Lower lobe of right lung (tissue), 2 donors: ENCODE measurements at places on chromosomes 6 and 20.

- DNase-seq = peak; percentile 69
- H3K27ac ChIP-seq = peak overlapping the region; percentile 54
- no peaks in the 10 kb centered on the region for H3K36me3 ChIP-seq
- H3K4me3 ChIP-seq = peak overlapping the region; percentile 25
Observed at GRCh38 chr20:237489-237888, 10.4 kb downstream of the DEFB129 start.

DNA sequence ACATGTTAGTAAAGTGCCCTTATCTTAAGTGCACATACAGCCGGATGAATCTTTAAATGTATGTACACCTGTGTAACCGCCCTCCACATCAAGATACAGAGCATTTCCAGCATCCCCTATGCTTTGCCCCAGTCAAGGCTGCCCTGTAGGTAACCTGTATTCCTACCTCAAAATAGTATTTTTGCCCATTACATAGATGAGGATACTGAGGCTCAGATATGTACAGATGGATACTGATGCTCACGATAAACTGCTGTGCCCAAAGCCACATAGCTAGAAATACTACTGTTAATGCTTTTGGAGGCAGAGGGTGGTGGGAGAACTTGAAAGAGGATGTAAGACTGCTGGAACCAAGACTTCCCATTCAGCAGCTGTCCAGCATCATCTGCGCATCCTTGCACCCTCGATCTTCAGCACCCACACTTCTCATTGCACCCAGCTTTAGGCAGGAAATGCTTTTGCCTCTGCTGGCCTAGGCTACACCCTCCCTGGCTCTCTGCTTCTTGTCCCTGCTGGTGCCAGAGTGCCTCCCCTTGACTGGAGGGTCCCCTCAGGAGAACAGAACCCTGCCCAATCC lies 27.0 kb upstream of the ZFAND3 start:
- H3K36me3 ChIP-seq = no peaks in the 10 kb centered on the region
- peaks cover 10% of the 10 kb centered on the region for H3K4me1 ChIP-seq
- H3K4me3 ChIP-seq = no peak overlapping the region
- no peak for DNase-seq
- no peaks in the 10 kb centered on the region for H3K27me3 ChIP-seq

- H3K4me1 ChIP-seq = peaks cover 22% of the 10 kb centered on the region
- H3K27ac ChIP-seq = no peak overlapping the region
- H3K27me3 ChIP-seq = no peaks in the 10 kb centered on the region
- no peak for DNase-seq
- no peak overlapping the region for H3K4me3 ChIP-seq
Observed at GRCh38 chr20:646107-646867, 6.7 kb downstream of the SRXN1 start.

GRCh38 chr6:102799051-102799450 lies 1405.5 kb downstream of the GRIK2 start:
- H3K4me3 ChIP-seq = no peak overlapping the region
- H3K36me3 ChIP-seq = no peaks in the 10 kb centered on the region
- no peak overlapping the region for H3K27ac ChIP-seq
- no peaks in the 10 kb centered on the region for H3K27me3 ChIP-seq
- DNase-seq = no peak

DNA sequence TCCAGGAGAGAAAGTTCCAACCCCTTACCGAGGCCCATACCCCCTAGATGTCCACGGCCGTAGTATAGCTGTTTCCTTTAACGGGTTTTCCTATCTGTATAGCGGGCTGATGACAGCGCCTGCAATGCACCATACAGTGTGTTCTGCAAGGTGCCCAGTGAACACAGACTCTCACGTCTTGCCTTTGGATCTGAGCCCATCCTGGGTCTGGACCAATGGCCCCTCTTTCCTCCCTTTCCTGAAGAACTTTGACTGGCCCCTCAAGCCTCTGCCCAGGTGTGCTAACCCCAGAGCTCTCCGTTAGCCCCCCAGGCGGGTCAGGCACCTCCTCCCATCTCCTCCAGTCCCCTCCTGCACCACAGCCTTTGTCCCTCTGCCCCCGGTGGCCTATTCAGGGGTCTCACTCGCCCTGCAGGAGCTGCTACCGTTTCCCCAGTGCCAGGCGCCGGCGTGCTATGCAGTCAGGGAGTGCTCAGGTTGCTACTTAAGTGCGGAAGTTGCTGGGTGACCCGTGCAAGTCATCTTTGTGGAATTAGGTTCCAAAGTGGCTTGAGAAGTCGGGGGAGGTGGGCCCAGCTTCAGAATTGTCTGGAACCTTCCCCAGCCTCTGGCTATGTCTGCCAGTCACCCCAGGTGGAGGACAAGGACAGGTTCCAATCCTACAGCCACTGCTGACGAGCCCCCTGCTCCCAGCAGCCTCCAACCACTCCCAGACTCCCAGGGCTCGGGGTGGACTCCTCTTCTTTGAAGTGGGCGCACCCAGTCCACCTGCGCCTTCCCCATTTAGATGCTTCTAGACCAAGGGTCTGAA lies 35.0 kb upstream of the ZBP1 start:
- DNase-seq = peak; percentile 38
- H3K36me3 ChIP-seq = peaks cover 54% of the 10 kb centered on the region
- peaks cover 4% of the 10 kb centered on the region for H3K4me1 ChIP-seq
- H3K4me3 ChIP-seq = no peak overlapping the region
- no peak overlapping the region for H3K27ac ChIP-seq
- H3K27me3 ChIP-seq = no peaks in the 10 kb centered on the region

DNA sequence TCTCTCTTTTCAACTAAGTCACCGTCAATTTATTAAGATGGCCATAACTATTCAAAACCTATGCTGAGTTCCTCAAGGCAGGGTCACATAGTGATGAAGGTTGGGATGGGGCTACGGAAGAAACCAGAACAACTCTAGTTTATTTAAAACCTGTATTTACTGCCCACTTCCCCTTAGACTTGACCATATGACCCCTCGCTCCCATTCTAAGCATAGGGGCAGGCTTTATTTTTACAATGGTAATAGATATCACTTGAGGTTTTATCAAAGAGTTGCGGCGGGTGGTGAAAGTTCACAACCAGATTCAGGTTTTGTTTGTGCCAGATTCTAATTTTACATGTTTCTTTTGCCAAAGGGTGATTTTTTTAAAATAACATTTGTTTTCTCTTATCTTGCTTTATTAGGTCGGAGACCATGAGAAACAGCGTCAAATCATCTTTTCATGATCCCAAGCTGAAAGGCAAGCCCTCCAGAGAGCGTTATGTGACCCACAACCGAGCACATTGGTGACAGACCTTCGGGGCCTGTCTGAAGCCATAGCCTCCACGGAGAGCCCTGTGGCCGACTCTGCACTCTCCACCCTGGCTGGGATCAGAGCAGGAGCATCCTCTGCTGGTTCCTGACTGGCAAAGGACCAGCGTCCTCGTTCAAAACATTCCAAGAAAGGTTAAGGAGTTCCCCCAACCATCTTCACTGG lies 5.5 kb downstream of the EDN1 start:
- no peak for DNase-seq
- H3K4me1 ChIP-seq = peaks cover 22% of the 10 kb centered on the region
- peaks cover 27% of the 10 kb centered on the region for H3K36me3 ChIP-seq
- H3K27ac ChIP-seq = peak overlapping the region; percentile 56

- no peak for DNase-seq
- H3K4me1 ChIP-seq = no peaks in the 10 kb centered on the region
- no peak overlapping the region for H3K4me3 ChIP-seq
- no peaks in the 10 kb centered on the region for H3K36me3 ChIP-seq
- H3K27ac ChIP-seq = no peak overlapping the region
Observed at GRCh38 chr6:14936861-14937260, 309.0 kb upstream of the JARID2 start.

DNA sequence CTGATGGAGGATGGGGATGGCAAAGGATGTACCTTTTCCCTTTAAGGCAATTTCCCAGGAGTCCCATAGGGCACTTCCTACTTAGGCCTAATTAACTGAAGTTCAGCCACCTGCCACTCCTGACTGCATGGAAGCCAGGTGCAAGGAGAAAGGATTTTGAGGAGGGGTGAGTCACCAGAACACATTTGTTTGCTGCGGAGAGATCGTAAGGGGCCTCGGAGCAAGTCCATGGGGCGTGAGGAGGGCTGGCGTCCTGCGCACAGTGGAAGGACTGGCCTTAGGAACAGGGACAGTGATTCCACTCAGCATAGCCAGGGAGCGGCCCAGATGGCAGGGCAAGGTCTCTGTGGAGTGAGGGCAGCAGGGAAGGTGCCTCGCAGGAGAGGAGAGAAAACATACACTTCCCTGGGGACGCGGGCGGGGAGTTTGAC lies 11.8 kb upstream of the MAP1LC3A start:
- H3K4me3 ChIP-seq = no peak overlapping the region
- no peaks in the 10 kb centered on the region for H3K4me1 ChIP-seq
- H3K27ac ChIP-seq = no peak overlapping the region
- no peaks in the 10 kb centered on the region for H3K27me3 ChIP-seq

DNA sequence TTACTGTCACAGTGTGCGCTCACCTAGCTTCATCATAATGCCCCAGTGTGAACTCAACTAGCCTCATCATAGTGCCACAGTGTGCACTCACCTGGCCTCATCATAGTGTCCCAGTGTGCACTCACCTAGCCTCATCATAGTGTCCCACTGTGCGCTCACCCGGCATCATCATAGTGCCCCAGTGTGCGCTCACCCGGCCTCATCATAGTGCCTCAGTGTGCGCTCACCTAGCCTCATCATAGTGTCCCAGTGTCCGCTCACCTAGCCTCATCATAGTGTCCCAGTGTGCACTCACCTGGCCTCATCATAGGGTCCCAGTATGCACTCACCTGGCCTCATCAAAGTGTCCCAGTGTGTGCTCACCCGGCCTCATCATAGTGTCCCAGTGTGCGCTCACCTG lies 10.6 kb downstream of the TMEM242 start:
- H3K4me3 ChIP-seq = no peak overlapping the region
- no peak overlapping the region for H3K27ac ChIP-seq
- H3K36me3 ChIP-seq = peaks cover 29% of the 10 kb centered on the region
- H3K27me3 ChIP-seq = no peaks in the 10 kb centered on the region

- H3K27ac ChIP-seq = no peak overlapping the region
- no peaks in the 10 kb centered on the region for H3K36me3 ChIP-seq
- DNase-seq = no peak
- H3K4me1 ChIP-seq = no peaks in the 10 kb centered on the region
- no peaks in the 10 kb centered on the region for H3K27me3 ChIP-seq
- H3K4me3 ChIP-seq = no peak overlapping the region
Observed at GRCh38 chr6:105560611-105561066, 157.8 kb upstream of the PREP start.

- peaks cover 26% of the 10 kb centered on the region for H3K36me3 ChIP-seq
- H3K4me3 ChIP-seq = peak within 1 kb of the TSS; percentile 86
- DNase-seq = peak; percentile 91
- peak within 1 kb of the TSS; percentile 89 for H3K27ac ChIP-seq
- peaks cover 53% of the 10 kb centered on the region for H3K4me1 ChIP-seq
Observed at GRCh38 chr6:109455437-109456110, at the start of gene MICAL1. Gene MICAL1, minus strand, starts transcription at chr6:109455772. Its CDS starts 1,576 bp downstream, at chr6:109454196.

DNA sequence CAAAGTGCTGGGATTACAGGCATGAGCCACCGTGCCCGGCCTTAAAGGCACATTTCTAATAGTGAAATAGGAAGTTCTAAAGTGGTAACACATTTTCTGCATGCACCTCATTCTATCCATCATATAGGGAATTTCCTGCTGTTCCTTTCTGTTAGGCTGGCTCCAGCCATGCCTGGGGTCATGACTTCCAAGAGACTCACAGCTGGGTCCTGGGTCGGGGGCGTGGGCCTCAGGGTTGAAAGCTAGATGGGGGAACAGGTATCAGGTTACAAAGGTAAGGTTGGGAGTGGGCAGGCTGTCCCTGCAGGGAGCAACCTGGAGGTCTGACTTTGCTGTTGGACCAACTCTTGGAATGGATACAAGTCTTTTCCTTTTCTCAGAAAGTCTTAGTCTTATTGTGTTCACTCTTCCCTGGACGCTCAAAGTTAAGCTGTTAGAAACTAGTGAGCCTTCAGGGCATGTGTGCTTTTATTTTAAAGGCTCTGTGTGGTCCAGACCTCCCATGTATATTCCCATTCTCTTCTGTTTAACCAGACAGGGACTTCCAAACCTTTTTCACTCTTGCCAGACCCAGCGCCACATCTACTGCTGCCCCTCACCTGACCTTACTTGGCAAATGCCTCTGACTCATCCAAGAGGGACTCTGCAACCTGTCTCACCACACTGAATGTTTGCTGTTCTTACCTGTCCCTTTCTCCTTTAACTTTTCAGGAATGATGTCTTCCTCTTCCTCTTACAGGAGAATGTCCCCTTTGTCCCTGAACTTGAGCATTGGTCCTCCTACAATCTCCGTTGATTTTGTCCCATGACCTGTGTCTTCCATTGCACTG lies 64.4 kb downstream of the TMEM170B start:
- H3K27me3 ChIP-seq = no peaks in the 10 kb centered on the region
- peaks cover 20% of the 10 kb centered on the region for H3K4me1 ChIP-seq
- no peaks in the 10 kb centered on the region for H3K36me3 ChIP-seq
- H3K4me3 ChIP-seq = no peak overlapping the region
- DNase-seq = no peak
- H3K27ac ChIP-seq = no peak overlapping the region

GRCh38 chr20:41095110-41095969 lies 42.0 kb upstream of the PLCG1 start:
- no peak overlapping the region for H3K4me3 ChIP-seq
- DNase-seq = peak; percentile 65
- no peaks in the 10 kb centered on the region for H3K27me3 ChIP-seq

DNA sequence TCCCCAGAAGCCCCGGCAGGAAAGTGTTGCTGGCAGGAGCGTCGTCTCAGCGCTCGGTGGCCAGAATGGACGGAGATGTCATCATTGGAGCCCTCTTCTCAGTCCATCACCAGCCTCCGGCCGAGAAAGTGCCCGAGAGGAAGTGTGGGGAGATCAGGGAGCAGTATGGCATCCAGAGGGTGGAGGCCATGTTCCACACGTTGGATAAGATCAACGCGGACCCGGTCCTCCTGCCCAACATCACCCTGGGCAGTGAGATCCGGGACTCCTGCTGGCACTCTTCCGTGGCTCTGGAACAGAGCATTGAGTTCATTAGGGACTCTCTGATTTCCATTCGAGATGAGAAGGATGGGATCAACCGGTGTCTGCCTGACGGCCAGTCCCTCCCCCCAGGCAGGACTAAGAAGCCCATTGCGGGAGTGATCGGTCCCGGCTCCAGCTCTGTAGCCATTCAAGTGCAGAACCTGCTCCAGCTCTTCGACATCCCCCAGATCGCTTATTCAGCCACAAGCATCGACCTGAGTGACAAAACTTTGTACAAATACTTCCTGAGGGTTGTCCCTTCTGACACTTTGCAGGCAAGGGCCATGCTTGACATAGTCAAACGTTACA lies 817 bp downstream of the GRM1 start:
- no peaks in the 10 kb centered on the region for H3K36me3 ChIP-seq
- no peak for DNase-seq
- H3K4me3 ChIP-seq = no peak overlapping the region
- H3K27me3 ChIP-seq = peaks cover 46% of the 10 kb centered on the region

DNA sequence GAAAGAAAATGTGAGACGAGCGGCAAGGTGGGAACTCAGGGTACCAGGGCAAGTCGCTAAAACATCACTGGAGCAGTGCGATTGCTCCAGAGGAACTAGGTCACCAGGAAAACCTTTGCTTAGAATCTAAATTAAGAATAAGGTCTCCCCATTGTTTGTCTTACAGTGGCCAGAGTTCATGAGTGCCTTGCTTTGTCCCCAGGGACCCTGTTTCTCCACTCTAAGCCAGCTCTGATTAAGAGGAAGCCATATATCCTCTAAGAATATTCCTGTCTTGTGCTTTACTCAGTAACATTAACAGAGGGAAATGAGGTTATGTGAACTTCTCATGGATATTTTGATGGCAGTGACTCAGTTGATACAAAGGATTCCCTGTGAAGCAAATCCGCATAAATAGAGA lies 305.8 kb downstream of the CD83 start:
- no peaks in the 10 kb centered on the region for H3K4me1 ChIP-seq
- no peaks in the 10 kb centered on the region for H3K27me3 ChIP-seq
- DNase-seq = no peak
